ENCODE measurements at places on chromosomes 6 and 20.

GRCh38 chr6:170291271-170292110 is 613 bp upstream of the DLL1 start:
- peak overlapping the region; percentile 5 for H3K4me3 ChIP-seq
- no peak overlapping the region for H3K27ac ChIP-seq
- peaks cover 12% of the 10 kb centered on the region for H3K4me1 ChIP-seq
- no peak for DNase-seq
- H3K36me3 ChIP-seq, result no peaks in the 10 kb centered on the region

DNA sequence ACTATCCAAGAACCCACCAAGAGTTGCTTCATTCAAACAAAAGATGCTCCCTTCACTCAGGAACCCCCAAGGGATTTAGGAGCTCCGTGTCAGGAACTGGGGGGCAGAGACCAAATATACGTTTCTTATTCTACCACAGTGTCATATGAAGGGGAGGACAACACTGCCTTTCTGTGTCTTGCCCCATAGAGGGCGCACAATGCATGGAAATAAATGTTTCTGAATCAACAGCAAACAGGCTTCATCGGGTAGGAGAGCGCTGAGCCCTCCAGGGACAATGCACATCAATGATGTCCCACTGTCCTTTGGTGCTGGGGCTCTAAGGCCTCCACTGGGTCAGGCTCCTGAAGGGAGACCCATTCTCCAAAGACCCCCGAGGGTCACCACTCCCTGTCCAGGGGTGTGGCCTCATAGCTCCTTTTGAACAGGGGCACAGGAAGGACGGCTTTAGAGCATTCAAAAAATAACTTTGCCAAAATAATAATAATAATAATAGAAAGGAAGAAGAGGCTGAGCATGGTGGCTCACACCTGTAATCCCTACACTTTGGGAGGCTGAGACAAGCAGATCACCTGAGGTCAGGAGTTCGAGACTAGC is 31.1 kb downstream of the PLG start:
- DNase-seq, result peak; percentile 7
- H3K4me3 ChIP-seq, result no peak overlapping the region
- no peaks in the 10 kb centered on the region for H3K36me3 ChIP-seq

DNA sequence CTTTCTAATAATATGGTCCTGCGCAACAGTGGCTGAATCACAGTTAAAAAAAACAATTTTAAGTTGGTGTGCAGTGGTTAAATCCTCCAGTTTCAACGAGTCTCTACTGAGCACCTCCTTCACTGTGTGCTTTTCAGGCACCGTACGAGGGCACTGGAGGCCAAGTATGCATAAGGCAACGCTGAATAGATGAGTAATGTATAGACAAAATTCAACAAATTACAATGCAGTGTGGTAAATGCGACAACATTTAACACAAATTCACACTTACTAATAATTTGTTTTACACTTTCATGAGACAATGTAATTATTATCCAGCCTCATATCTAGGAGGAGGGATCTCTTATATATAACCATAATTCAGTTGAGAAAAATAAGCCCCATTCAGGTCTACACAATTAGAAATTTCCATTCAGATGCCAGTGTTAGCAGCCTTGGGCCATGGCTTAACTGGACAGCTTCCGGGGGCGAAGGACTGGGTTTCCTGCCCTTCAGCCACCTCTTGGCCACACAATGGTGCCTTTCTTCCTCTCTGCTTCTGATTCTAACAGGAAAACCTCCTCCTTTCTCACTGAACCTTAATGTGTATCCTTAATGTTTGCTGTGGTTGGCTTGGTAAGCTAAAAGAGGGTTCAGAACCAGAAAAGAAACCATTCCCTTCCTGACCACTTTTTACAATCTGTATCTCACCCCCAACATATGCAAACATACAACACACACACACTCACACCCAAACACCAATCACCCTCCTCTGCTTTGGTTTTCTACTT is 51.9 kb downstream of the B4GALT5 start:
- no peaks in the 10 kb centered on the region for H3K27me3 ChIP-seq
- no peaks in the 10 kb centered on the region for H3K4me1 ChIP-seq
- H3K36me3 ChIP-seq, result no peaks in the 10 kb centered on the region
- H3K4me3 ChIP-seq, result no peak overlapping the region
- no peak overlapping the region for H3K27ac ChIP-seq

- H3K27ac ChIP-seq, result no peak overlapping the region
- DNase-seq, result no peak
- H3K4me3 ChIP-seq, result no peak overlapping the region
- peaks cover 7% of the 10 kb centered on the region for H3K27me3 ChIP-seq
These were observed 20.4 kb upstream of the FOXF2 start for GRCh38 chr6:1368940-1369339.

DNA sequence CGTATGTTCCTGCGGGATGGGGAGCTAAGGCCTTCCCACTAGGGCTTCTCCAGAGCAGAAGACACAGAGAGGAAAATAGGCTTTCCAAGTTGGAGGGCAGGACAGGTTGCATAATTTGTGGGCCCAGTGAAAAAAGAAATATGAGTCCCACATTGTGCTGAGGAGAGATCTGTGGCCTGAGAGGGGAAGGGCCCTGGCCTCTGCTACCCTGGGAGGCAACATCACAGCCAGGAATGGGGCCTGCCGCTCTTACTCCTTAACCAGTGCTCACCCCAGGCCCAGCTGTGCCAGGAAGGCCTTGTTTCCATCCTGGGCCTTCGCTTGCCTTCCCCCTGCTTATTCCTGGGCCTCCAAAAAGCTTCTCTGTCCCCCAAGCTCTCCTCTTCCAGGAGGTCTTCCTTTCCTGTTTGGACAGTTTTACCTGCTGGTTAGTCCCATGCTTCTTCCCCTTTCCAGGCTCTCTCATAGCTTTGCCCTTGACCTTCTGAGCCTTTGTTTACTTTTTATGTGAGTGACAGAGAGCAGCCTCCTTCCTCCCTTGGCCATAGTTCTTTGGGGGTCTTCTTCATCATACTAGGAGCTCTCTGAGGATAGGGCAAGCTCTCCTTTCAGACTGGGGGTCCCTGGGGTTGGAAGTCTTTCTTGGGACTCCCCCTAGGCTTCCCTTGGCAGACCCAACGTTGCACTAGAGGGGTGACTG is 26.2 kb upstream of the VEGFA start:
- no peak for DNase-seq
- no peak overlapping the region for H3K4me3 ChIP-seq
- no peak overlapping the region for H3K27ac ChIP-seq
- H3K27me3 ChIP-seq, result peaks cover 15% of the 10 kb centered on the region
- no peaks in the 10 kb centered on the region for H3K36me3 ChIP-seq
- no peaks in the 10 kb centered on the region for H3K4me1 ChIP-seq
